ENCODE measurements at places on chromosomes 1 and 21. TPM values are rescaled to one million over a fixed set of nuclear protein-coding genes. Genes with fewer than 3 reads are reported as not detected.

TRNP1 gene
- total RNA-seq = 22.6 TPM

DLGAP3 gene
- 0.30 TPM for total RNA-seq

OR6F1 gene
- total RNA-seq = not detected

C1QTNF12 gene
- total RNA-seq = 3.1 TPM

HRNR gene
- not detected for total RNA-seq

FCRL5 gene
- 0.22 TPM for total RNA-seq

UBXN10 gene
- total RNA-seq = 9.4 TPM

TDRKH gene
- 17.0 TPM for total RNA-seq

DYRK1A gene
- 85.7 TPM for total RNA-seq

C1orf210 gene
- total RNA-seq = 38.3 TPM

CFHR1 gene
- total RNA-seq = not detected

C1orf226 gene
- 14.3 TPM for total RNA-seq

WLS gene
- 101 TPM for total RNA-seq

TM2D1 gene
- total RNA-seq = 86.6 TPM

TRIM45 gene
- 7.3 TPM for total RNA-seq

SOX13 gene
- total RNA-seq = 76.5 TPM

NBPF4 gene
- total RNA-seq = not detected

SYT6 gene
- total RNA-seq = not detected

GJA5 gene
- 8.4 TPM for total RNA-seq

PGBD5 gene
- total RNA-seq = 3.1 TPM

MGST3 gene
- total RNA-seq = 229 TPM

PSRC1 gene
- total RNA-seq = 1.5 TPM

GMEB1 gene
- 14.3 TPM for total RNA-seq

SNAP47 gene
- total RNA-seq = 27.3 TPM

GBP6 gene
- 1.00 TPM for total RNA-seq

KCNJ15 gene
- total RNA-seq = 47.1 TPM

SYPL2 gene
- 3.1 TPM for total RNA-seq

MCOLN2 gene
- 41.9 TPM for total RNA-seq

WDR3 gene
- 12.5 TPM for total RNA-seq

GPR37L1 gene
- not detected for total RNA-seq

SLC26A9 gene
- total RNA-seq = 31.9 TPM
